ENCODE measurements at places on chromosomes 11 and 22.

- no peak for DNase-seq
These were observed 6.7 kb downstream of the MUC5B start for GRCh38 chr11:1229471-1230120.

DNA sequence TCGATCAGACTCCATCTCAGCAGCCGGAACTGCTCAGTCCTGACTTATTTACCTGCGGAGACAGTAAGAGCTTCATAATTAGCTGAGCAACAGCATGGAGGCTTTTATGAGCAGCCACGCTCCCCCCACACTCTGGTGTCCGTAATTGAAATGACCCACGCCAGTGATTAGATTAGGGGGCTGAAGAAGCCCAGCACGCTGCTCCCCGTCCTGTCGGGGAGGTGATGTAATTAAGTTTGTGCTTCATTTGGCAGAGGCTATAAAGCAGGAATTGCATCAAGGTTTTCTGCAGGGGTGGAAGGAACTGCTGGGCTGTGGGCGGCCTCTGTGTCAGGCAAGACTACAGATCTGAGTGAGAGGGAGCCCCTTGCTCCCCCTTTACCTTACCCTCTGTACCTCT lies 22.8 kb upstream of the HTR3A start:
- DNase-seq: no peak

DNA sequence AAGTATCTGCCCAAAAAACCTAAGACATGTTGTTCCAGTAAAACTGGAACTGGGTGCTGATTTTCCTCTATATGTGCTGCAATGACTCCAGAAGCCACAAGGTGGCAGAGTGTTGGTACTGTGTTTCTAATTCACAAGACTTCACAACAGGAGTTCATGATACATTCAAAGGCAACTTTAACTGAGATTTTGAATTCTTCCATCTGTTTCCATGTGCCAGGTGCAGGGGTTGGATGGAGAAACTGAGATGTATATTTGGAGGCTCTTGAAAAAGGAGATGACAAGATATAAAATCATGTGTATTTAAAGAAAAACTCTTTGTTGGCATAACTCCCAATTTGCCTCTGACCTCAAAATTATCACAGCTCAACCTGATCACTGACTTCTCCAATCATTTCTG lies 1098.6 kb upstream of the CCDC90B start:
- DNase-seq: peak; percentile 21

GRCh38 chr11:10002221-10002620 lies 291.8 kb downstream of the SBF2 start:
- no peak for DNase-seq

DNA sequence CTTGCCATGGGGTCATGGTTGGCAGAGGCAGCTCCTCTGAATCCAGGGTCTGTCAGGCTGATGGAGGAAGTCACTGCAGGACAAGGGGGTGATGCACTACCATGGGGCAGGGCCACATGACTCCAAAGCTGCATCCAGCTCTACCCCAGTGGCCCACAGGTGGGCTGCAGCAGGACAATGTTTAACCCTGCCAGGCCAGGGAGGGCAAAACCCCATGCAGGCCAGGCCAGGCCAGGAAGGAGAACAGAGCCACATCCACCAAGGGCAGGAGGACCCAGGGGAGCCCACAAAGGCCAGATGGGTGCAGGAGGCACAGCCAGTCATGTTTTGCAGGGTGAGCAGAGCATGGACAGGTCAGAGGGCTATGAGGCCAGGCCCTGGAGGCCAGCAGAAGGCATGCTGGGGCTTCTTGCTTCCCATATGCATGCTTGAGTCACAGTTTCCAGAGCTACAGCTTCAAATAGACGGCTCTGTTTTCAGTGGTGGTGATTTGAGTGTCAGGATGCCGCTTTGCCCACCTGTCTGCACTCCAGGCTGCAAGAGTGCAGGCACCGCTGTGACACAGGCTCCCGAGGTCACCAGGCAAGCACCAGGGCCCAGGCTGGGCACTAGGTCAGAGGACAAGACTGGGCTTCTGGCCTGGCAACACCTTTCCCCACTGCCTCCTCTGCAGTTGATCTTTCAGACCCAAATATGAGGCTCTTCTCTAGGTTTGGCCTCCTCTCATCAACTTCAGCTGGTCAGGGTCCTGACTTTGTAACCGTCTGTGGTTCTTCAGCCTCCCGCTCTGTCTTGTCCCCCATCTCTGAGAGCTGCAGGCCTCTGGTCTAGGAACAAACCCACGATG lies 22.9 kb downstream of the RSPH14 start:
- DNase-seq: no peak

DNA sequence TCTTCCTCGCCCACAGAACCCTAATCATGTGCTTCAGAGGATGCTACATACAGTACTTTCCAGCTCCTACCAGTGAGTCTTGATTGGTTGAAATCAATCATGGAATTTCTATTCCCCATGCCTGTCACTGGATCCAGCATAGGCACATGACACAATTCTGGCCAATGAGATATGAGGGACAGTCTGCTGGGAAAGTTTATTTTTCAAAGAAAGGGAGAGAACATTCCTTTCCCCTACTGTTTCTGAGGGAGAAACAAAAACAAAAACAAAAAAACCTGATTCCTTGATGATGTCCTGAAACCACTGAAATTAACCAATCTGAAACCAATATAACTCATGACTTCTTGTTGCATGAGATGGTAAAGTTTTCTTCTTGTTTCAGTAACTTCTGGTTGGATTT lies 3.3 kb upstream of the RCN1 start:
- peak; percentile 15 for DNase-seq

DNA sequence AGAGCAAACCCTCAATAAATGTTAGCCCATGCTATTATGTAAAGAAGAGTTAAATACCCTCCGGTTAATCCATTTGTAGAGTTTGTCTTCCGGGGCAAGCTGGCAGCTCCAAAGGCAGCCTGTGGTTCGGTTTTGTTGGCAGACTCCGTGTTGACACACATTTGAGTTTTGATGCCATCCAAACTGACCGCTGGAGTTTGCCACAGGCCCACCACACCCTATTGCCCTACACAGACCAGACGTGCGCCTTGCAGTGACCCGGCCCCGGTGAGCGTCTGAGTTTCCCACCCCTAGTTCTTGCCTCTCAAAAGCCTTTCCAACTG lies 25.1 kb downstream of the ELFN2 start:
- no peak for DNase-seq

GRCh38 chr11:72600557-72600956 lies 73.7 kb downstream of the PDE2A start:
- no peak for DNase-seq

DNA sequence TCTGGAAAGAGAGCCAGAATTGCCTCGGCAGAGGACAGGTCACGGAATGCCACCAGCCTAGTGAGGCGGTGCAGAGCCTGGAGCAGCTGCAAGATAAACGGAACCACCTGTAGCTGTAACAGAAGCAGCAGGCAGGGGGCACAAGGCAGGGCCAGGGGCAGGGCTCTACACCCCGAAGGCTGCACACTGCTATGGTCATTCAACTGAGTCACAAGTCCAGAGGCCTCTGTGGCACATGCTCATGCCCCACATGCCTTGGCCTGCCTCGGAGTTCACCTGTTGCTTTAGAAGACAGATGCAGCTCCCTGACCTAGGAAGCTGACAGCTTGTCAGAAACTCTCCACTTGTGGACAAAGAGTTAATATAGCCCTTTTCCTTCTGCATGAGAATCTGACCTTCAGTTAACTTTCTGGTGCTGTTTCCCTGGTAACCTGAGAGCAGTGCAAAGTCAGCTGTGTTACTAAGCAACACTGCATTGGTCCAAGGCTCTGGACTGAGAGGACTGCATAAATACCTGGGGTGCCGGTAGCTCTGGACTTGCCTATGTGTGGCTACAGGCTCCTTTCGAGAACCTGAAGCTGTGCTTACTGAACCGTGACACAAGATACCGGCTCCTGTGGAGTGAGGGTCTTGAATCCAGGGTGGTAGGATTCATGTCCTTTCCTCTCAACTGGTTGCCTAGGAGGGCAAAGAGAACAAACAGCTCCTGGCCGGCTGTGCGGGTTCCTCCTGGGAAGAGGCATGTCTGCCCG lies 10.5 kb downstream of the COMMD9 start:
- DNase-seq: no peak

GRCh38 chr11:132821014-132821413 lies 711.3 kb downstream of the OPCML start:
- no peak for DNase-seq

- no peak for DNase-seq
These were observed 156.5 kb upstream of the SOX6 start for GRCh38 chr11:16512899-16513241.

GRCh38 chr11:15901054-15901453 lies 455.3 kb downstream of the SOX6 start:
- no peak for DNase-seq

DNA sequence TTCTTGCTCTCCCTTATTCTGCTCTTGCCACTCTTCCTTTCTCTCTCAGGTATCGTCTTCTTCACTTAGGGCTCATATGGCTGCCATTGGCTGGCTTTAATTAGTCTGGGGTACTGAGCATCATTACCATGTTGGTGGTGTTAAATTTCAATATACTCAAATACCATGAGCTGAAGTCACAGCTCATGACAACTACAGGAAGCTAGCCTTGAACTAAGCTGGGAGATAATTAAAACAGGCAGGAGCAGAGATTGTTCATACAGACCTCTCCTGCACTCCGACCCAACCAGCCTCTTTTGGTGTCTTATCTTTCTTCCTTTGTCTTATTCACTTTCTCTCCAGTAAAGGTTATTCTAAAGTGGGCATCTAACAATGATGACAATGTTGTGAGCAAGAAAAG lies 130.9 kb upstream of the BLID start:
- DNase-seq: no peak

DNA sequence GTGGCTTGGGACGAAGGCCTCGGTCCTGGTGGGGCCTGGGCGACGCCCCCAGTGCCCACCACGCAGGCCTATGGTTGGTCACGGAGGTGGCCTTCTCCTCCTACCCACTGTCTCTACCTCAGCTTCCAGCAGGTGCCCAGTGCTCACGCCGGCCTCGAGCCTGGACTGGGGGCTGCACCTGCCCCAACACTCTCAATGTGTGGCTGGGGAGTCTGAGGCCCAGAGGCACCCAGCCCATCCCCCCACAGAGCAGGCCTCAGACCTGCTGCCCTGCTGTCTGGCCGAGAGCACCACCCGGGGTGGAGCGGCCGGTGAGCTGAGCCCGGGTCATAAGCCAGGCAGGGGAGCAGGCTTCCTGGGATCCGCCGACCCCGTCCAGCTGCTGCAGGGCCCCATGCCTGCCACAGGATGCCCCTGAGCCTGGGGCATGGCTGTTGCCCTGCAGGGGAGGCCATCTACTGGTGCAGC lies 28.6 kb upstream of the MUC5AC start:
- no peak for DNase-seq

- DNase-seq: no peak
These were observed 14.3 kb upstream of the PMM1 start for GRCh38 chr22:41603873-41604332.

DNA sequence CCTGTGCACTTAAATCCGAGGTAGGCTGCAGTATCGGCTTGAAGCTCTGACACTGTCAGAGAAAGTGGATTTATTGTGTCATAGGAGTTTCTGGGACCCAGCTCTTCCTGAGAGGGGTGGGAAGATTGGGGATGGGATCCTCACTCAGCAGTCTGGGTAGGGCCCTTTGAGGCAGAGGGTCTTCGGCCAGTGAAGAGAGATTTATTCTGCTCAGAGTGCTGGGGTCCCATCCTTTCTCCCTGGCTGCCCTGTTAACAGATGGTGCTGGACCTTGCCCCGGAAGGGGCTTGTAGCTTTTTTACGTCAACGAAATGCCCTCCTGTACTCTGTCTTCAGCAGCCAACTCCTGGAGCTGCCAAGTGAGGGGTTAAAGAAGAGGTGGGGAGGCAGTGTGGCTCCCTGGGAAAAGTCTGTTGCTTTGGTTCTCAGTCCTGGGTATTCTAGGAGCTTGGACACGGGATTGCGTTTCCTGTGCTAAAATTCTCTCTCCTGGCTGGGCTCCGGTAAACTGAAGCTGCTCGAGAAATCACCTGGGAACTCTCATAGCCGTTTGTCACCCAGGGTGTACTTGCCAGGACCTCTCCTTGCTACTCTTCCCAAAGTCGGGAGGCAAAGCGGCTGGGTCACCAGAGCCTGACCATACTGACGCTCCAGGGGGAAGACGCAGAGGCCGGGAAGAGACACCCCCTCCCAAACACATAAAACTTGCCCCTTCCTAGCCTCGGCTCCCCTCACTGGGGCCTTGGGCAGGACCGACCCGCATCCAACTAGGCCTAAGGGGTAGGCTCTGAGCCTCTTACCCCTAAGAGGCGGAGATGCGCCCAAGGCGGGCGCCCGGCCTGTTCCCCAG lies 806 bp upstream of the SMDT1 start:
- no peak for DNase-seq

DNA sequence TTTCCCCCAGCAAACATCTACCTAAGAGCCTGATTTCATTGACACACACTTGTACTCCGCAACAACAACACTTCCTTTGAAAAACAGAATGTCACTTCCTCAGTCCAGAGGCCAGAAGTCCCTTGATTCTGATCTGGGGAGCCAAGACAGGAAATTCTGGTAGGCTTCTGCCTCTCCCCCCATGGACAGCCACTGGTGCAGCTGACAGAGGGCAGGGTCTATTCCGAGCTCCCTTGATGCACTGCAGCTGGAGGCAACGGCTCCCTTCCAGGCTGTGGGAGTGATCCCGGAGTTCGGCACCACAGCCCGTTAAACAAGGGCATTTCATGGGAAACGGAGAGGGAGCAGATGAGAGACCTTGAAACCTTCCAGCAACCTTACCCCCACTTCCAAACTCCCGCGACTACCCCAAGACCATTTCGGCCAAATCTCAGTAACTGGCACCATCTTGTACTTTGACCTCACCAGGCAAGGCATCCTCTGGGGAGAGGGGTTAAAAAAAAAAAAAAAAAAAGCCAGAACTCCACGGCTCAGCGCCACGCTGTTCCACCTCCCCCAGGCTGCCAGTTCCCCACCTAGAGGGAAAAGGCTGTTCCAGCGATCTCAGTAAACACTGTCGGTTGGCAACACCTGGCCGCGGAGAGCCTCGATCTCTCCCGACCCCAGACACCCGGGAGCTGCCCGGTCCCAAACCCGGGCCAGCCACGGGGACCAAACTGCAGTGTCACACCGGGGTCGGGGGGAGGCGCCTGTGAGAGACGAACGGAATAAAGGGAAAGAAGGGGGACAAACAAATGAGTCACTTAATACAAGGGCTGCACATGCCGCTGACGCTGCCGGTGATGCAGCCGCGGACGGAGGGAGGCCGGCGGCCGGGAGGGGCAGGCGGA lies 1.1 kb downstream of the GAB2 start:
- peak; percentile 66 for DNase-seq

GRCh38 chr11:11251394-11251970 lies 101.6 kb downstream of the CSNK2A3 start:
- DNase-seq: no peak

All from RCC 7860 (cell line).